ENCODE measurements at places on chromosomes 6 and 20. TPM values are rescaled to one million over a fixed set of nuclear protein-coding genes. Genes with fewer than 3 reads are reported as not detected.

Gene ADGRB3
- total RNA-seq = 0.89 TPM

DNA sequence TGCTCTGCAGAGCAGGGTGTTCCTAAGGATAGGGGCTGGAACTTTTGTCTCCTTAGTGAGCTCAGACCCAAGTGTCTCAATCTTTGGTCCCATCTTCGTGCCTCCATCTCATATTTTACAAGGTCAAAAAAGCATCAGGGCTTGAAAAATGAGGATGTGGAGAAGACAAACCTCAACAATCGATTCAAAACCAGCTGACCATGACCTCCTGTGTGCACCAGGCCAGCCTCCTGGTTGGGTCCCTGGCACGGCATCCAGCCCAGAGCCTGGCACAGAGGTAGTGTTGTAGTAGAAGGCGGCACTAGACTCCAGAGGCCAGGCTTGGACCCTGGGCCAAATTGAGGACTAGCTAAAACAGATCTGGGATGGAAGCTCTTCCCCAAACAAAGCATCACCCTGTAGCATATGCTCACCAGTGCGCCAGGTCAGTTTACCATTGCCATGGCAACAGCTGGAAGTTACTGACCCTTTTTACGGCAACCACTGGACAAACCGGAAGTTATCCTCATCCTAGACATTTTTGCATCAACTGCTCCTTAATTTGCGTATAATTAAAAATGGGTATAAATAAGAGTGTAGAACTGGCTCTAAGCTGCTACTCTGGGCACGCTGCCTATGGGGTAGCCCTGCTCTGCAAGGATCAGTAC, 69.3 kb upstream of the BLCAP start:
- no peak for DNase-seq

- no peak for DNase-seq
Measured at GRCh38 chr6:166589786-166590574, 3.5 kb upstream of the RAMACL start.

DNA sequence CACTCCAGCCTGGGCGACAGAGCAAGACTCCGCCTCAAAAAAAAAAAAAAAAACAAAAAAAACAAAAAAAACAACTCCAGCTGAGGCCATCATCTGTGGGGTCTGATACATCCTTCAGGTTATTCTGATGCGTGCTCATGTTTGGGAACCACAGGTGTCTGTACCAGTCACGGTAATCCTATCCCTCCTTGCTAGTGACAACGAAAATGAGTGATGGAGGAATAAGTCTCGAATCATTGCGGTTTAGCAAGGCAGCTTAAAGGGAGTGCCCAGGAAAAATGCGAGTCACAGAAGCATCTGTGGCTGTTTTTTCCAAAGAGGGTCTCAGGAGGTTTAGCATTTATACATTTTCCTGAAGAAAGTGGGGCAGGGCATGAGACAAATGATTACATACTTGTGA, 48.8 kb downstream of the MCUR1 start:
- DNase-seq = no peak

DNA sequence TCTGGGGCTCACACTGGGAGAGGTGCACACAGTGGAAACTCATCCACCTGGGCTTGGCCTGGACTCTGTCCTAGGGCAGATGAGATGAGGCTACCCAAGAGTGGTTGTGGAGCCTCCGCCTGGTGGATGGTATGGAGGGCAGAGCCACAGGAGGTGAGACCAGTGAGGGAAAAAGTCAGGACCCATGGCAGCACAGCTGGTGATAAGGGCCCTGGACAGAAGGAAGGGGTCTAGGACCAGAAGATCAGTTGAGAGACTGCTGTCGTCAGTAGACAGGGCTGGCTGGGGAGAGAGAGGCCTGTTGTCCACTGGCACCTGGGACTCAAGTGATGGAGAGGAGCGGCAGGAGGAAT, 29.8 kb downstream of the PLCG1 start:
- peak; percentile 9 for DNase-seq

- DNase-seq = no peak
Measured at GRCh38 chr6:142853244-142854180, 91.5 kb downstream of the HIVEP2 start.

DNA sequence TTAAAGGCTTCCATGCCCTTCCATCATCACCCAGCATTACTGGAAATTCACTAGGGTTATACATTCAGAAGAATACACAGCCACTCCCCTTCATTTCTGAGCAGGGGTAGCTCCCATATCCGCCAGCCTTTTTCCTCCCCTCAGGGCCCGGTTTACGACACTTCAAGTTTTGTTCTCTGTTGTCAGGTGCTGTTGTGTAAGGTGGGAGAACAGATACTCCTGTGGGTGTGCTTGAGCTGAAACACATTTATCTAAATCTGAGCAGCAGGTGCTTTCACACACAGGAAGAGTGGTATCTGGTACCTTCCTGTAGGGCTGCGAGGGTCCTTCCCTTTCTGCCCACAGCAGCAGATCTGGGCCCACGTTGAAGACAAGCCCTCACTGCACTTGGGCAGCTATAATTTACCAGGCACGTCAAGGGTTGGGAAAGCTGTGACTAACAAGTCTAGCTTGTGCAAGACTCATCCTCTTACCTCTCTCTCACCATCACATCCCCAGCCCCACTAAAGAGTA, 215.8 kb upstream of the RREB1 start:
- DNase-seq = no peak

- DNase-seq = no peak
Measured at GRCh38 chr6:41539204-41539603, 7.0 kb upstream of the FOXP4 start.

DNA sequence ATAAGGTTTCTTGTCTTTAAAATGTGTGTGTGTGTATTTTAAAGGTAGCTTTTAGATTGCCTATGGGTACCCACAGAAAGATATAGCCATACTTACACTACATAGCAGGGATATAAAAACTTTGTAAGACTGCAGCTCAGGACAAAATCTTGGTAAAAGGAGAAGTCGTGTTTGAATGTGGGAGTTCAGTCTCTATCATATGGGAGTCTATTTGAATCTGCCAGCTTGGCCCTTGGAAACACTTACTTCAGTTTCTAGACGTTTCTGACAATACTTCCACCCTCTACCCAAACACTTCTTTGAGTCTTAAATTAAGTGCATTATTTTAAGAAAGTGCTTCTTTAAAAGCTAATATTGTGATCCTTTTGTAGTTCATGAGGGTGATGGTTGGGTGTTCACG, 155.7 kb downstream of the CARMIL1 start:
- DNase-seq = no peak

GRCh38 chr6:147699637-147700036, 191.1 kb downstream of the SAMD5 start:
- DNase-seq = no peak

Gene MYLK2
- total RNA-seq = 0.10 TPM

DNA sequence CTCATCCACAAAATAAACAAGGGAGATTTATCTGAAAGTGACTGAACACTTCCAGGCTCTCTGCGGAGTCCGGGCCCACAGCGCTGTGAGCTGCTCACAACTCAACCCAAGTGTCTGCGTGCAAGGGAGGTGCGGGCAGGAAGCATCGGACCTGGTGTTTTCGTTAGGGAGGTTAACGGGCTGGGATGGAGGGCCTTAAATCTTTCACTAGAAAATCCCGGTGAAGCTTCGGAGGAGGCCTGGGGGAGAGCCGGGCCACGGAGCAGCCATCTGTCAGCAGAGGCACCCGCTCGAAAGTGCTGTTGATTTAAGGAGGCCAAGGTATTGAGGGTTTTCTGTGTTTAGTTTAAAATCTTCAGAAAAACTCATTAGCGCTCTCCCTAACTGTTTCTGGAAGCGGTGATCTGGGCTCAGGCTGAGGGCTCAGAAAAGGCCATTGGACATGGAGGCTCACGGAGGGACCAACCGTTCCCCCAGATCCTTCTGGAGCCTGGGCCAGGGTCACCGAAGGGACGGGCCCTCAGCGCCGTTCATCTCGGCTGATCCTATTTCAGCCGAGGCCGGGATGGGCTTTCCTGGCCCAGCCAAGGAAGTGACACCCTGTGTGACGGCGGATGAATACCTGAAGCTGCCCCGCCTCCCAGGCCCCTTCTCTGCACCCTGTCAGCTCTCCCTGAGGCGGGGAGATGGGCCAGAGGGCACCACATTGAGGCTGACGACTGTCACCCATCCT, 20.7 kb downstream of the GATA5 start:
- no peak for DNase-seq

DNA sequence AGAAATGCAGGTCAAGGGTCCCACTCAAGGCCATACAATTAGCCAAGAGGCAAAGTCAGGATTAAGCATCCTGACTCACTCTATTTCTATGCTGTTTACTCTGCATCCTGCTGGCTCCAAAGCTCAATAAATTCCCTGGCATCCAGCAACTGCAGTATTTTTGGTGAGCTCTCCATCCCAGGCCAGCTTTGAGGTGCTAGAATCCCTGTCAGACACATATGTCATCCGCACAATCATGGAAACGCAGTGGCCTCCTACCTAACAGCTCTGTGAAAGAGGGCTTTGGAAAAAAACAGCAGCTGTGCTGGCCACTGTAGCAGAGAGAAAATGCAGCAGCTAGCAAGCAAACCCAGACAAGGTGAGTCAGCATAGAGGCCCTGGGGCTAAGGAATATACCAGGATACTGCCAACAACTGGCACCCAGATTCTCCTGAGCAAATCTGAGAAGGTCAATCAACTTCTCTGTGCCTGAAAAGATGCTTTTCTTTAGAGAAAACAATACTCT, 58.4 kb downstream of the ANKEF1 start:
- DNase-seq = no peak

DNA sequence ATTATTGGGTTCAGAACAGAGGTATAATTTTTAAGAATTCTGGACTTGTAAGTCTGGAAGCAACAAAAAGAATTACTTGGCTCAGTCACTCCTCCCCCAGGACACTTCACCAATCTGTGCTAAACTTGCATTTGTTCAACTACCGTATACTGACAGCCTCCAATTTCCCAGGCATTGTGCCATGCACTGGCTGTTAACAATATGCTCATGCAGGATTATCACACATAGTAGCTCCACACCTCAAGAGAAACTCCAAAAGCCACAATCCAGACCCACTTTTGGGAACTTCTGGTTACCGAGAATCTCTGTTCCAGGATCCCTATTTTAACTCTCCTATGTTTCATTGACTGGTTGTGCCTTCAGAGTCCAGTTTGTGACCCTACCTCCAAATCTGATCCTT, 7.7 kb downstream of the ADGRF1 start:
- DNase-seq = no peak

GRCh38 chr6:52515219-52515960, 61.5 kb downstream of the TRAM2 start:
- DNase-seq = no peak

Gene HRH3
- not detected for total RNA-seq

DNA sequence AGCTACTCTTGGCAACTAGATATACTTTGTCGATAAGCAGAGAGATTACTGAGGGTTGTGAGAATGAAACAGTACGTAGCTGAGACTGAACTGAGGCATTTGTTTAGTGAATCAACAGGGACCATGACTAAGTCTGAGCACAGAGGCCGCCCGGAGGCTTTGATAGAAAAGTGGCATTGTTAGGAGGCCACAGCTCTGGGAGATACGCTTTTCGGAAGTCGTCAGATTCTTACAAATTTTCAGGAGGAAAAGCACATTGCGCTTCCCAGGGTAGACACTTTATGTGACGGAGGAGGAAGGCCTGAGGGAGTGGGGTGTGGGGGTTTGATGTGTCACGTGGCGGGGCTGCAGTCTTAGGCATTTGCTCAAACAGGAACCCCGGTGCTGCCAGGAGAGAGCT, 69.4 kb downstream of the PSMG4 start:
- no peak for DNase-seq

DNA sequence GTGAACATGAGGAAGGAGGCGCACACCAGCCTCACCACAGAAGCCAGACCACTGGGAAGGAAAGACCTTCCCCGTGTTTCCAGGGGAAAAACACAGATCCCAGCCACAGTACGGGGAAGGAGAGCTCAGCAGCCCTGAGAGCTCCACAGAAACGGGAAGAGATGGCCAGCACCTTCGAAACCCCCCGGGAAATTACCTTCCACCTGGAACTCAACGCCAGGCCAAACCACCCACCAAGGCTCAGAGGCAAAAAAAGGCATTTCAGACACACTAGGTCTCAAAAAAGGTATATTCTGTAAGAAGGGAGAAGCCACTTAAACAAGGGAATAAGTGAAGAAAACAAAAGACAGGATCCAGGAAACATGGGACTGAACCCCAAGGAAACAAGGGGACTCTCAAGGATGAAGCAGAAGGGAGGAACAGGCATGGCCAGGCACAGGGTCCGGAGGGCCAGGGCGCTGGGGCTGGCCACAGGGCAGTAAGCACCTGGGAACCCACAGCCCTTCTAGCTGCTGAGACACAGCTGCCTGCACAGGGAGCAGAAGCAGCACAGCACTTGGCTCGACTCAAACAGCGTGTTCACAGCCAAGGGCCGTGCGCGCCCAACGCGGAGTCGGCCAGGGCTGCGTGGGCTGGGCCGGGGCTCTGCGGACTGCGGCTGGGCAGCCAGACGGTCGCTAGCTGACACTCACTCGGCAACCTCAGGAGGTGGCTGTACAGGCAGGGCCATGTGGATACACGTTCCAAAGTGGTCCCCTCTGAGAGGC, 44.6 kb downstream of the TAF4 start:
- peak; percentile 86 for DNase-seq

Gene EYA4
- total RNA-seq = 20.2 TPM

DNA sequence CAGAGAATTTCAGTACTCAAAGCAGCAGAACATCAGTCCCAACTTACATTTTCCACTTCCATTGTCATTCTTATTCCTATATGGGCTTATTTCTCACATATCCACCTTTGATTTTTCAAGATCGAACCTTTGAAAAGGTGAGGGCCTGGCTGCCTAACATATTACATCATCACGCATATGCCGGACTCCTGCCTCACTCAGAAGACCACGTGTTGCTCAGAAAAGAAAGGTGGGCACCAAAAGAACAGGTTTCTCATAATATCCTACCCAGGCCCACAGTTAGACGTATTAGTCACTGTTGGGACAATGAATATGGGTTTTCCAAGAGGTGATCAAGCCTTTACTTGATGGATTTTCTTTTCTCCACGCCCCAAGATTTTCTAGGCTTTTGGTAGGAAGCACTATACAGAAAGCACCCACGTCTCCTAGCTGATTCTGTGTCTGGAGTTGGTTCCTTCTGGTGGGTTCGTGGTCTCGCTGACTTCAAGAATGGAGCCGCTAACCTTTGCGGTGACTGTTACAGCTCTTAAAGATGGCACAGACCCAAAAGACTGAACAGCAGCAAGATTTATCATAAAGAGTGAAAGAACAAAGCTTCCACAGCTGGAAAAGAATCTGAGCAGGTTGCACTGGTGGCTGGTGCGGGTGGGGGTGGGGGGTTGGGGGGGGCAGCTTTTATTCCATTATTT, 168.9 kb downstream of the ATXN1 start:
- DNase-seq = no peak

GRCh38 chr6:6724539-6725467, 136.3 kb downstream of the LY86 start:
- DNase-seq = peak; percentile 81

DNA sequence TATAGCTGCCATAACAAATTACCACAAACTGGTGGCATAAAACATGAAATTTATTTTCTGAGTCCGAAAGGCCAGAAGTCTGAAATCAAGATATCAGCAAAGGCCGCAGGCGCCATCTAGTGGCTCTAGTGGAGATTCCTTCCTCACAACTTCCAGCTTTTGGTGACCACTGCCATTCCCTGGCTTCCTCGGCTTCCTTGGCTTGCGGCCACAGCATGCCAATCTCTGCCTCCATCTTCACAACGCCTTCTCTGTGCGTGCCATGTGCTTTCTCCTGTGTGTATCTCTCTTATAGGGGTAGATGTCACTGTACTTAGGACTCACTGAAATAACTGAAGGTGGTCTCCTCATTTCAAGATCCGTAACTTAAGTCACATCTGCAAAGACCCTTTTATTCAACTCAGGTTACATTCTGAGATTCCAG, 5.4 kb upstream of the PLAGL1 start:
- peak; percentile 78 for DNase-seq

All from left ventricle myocardium superior (tissue), 1 donor.